ENCODE measurements at places on chromosomes 1 and 21.
A peak's percentile ranks its signal among the peaks of the same experiment; 100 is the strongest.

GRCh38 chr1:58459911-58460310 lies 86.6 kb downstream of the OMA1 start:
- DNase-seq: no peak

DNA sequence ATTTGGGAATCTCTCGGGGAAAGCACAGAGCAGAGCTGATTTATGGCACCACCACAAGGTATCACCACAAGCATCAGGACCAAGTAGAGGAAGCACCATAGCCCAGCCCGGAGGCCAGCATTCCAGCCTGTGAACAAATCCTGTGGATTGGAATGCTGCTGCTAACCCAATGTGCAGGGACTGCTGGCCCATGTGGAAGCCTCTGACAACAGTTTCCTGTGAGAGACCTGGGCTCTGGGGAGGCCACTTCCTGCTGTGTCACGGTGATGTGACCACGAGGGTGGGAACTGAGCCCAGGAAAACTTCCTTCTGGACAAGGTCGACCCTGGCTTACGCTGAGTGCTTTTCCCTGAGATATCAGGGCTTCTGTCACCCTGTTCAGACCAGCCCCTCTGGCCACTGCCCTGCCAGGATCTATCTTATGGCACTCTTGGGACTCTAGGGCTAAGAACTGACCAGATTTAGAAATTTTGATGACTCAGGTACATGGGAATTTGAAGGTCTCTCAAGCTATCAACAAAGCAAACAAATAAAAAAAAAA lies 88.3 kb upstream of the NGF start:
- DNase-seq: peak; percentile 66

DNA sequence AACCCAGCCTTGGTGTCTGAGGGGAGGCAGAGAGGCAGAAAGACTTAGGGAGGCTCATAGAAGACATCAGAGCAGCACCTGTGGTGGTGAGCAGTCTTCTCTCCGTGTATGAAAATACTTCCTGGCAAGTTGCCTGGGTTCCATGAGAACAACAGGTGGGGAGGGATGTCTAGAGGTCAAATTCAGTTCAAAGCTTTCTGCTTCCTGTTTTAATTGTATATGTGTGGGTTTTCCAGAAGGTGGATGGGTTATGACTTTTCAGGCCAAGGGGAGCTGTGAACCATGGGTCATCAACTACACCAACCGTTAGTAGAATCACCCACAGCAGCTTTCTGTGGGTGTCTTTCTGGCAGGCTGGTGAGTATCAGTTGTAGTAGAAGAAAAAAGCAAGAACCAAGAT lies 4.1 kb upstream of the FCRL2 start:
- no peak for DNase-seq

DNA sequence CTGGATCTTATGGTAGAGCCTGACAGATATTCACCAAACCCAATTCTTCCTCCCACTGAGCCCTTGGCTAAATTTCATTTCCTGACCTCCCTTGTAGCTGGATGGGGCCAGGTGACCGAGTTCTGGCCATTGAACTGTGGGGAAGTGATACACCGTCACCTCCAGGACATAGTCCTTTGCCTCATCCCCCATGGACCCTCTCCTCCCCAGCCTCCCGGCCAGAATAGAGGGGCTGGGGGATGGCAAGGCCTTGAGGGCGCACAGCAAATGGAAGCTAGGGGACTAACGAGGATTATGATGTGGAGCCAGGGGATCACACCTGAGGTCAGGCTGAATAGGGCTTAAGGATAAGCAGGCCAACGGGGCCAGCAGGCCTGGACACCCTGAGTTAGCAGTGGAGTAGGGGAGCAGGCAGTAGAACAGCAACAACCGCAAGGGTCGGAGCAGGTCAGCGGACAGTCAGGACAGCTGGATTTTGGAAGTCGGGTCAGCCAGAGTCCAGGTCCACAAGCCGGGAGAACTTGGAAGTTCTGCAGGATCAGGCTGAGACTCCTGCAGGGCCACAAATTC lies 15.0 kb downstream of the BATF3 start:
- no peak for DNase-seq

DNA sequence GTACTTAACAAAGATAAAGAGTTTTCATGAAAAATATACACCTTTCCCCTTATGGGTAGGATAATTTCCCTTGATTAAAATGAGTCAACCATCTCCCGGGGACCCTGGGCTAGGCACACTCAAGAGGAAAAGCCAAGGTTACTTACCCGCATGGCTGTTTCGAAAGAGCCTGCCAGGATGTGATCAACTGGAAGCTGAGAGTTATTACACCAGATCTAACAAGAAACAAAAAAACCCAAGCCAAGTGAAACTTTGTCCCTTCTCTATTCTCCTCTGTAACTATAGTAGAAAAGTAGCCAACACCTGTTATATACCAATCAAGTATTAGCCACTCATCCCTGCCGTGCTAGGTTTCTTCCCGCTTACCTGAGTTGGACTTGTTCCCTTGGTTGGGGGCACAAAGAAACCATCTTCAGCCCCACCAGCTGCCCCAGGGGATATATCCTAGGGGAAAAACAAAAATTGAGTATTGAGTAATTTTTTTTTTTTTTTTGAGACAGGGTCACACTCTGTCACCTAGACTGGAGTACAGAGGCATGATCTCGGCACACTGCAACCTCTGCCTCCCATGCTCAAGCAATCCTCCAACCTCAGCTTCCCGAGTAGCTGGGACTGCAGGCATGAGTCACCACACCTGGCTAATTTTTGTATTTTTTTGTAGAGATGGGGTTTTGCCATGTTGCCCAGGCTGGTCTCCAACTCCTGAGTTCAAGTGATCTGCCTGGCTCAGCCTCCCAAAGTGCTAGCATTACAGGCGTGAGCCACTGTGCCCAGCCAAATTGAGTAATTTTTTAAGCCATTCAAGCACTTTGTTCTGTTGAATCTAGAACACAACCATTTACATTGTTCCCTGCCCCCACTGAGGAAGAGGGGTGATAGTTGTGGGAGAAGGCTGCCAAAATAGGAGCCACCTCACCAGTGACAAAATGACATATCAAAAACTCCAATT lies 8.4 kb upstream of the PEX19 start:
- DNase-seq: no peak

DNA sequence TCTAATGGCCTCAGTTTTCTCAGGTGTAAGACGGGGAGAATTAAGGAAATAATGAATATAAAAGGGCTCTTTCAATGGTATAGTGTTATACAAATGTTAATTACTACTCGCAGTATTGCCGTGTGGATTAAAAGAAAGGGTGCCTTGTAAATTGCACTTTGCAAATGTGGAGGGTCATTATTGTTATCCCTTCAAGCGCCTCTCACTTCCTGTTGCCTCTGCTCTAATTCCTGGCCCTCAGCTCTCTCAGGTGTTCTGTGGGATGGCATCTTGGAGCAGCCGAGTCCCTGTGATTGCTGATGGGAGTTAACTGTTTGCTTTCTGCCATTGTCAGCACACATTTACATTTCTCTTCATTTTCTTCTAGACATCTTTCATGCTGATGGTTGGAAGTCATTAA lies 7.1 kb upstream of the S100A11 start:
- DNase-seq: no peak

- DNase-seq: no peak
Observed at GRCh38 chr1:248361121-248361715, at the start of gene OR2T4. Gene OR2T4 (plus strand): TSS chr1:248361665. CDS start chr1:248361665, 0 bp downstream.

GRCh38 chr21:38261851-38262250 lies 5.1 kb downstream of the KCNJ15 start:
- DNase-seq: no peak

DNA sequence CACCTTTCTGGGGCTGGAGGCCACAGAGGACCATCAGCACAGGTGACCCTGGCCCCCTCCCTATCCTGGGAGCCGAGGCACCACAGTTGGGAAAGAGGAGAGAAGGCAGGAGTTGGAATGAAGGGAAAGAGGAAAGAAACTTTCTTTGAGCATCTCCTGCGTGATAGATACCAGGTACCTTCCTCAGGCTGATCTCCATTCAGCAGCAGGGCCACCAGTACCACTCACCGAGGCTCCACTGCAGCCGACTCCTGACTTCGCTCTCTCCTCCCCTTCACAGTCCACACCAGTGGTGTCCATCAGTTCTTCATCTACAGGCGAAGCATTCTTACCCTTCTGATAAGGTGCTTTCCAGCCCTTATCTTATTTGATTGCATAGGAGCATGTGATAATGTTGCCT lies 55.3 kb downstream of the LGR6 start:
- DNase-seq: no peak

GRCh38 chr1:102861247-102861646 lies 247.1 kb downstream of the COL11A1 start:
- DNase-seq: no peak

DNA sequence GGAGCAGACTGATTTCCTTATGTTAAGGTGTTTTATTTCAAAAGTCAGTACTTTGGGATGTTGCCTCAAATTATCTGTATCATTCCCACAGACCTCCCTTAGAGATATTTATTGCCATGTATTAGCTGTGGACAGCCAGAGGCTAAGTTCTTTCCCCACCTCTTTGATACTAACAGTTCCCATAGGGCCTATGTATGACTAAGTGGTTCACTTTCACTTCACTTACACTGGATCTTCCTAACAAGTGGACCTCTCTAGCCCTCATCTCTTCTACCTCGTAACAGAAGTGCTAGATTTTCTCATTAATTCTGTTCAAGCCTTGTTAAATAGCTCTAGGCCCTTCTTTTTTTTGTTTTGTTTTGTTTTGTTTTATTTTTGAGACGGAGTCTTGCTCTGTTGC lies 6.2 kb downstream of the TRAF5 start:
- no peak for DNase-seq

DNA sequence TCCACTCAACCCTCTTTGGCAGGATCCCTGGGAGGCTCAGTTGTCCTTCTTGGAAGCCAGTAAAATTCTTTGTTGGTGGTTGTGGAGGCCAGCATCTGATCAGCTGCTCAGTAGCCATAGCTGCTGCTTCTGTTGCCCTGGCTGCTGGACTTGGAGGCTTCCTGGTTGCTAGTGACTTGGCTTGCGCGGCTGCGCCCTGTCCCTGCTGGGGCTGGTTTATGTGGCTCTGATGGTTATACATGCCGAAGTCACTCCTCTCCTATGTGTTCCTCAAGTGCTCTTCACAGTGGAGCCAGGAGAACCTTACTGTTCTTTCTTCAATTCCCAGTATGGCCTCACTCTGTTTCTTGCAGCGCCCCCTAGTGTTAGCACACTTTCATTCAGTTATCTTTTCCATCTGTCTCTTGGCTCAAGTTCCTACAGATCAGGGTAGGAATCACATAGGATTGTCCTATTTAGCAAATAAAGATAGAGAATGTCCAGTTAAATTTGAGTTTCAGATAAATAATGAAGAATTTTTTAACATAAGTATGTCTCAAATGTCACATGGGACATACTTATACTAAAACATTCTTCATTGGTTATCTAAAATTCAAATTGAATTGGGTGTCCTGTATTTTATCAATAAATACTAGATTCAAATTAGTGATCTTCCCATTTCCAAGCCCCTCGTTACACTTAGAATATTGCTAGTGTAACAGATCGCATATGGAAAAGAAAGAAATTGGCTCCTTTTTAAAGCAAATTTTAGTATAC lies 176.5 kb downstream of the TGFB2 start:
- peak; percentile 33 for DNase-seq

DNA sequence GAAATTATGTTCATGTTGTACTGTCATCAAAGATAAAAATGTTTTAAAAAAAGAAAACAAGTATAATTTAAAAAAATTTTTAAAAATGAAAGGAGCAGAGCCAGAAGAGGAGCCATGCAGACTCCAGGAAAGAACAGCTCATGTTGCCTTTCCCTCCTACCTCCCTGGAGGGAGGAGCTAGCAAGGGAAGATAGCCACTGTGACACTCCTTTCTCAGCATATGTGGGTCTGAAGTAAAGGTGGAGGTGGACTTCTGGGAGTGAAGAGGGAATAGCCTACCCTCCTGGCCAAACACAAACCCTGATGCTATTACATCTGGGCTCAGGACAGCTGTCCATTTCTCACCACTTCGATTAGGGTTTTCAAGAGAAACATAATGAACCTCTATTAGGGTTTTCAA lies 54.2 kb downstream of the SLC2A1 start:
- no peak for DNase-seq

- DNase-seq: no peak
Observed at GRCh38 chr1:221963742-221964141, 221.9 kb upstream of the DUSP10 start.

- DNase-seq: no peak
Observed at GRCh38 chr1:195415584-195415983, 1192.7 kb downstream of the KCNT2 start.

GRCh38 chr1:55456971-55457370 lies 241.8 kb upstream of the USP24 start:
- DNase-seq: no peak

- no peak for DNase-seq
Observed at GRCh38 chr1:8259498-8260290, 58.2 kb upstream of the SLC45A1 start.

DNA sequence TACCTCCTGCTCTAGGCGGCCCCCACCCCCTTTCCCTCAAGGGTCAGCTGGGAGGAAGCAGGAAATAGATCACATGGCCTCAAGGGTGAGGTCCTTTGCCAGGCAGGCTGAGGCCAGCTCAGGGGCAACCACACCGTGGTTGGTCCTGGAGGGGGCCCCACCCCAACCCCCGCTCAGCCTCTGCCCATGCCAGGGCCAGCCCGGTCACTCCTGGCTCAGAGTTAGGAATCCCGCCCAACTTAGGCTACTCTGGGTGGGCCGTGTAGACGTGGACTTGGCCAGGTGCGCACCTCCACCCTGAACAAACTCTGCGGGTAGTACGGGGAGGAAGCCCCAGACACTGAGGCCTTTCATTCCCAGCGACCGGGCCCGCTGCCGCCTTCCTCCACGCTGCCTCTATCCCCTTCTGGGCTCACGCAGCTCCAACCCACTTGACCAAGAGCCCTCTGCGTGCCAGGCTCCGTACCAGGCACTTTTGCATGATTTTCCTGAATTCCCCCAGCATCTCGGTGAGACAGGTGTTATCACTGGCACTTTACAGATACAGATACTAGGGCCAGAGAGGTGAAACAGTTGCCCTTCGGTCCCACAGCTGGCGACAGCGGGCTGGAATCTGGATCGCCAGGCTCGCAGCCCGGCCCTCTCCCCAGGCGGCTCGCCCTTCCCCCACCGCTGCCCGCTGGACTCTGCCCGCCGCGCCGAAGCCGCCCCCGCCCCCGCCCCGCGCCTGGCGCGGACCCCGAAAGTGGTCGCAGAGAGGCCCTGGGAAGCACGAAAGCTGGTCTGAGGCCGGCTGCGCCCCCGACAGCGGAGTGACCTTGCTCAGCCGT lies 769 bp downstream of the GALE start:
- peak; percentile 86 for DNase-seq

DNA sequence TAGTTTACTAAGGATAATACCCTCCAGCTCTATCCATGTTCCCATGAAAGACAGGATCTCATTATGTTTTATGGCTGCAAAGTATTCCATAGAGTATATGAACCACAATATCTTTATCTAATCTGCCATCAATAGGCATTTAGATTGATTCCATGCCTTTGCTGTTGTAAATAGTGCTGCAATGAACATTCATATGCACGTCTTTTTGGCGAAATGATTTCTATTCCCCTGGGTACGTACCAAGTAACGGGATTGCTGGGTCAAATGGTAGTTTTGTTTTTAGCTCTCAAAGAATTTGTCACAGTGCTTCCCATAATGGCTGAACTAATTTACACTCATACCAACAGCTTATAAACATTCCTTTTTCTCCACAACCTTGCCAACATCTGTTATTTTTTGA lies 750.9 kb downstream of the BRINP3 start:
- no peak for DNase-seq
